ENCODE measurements at places on chromosomes 5 and 9.

DNA sequence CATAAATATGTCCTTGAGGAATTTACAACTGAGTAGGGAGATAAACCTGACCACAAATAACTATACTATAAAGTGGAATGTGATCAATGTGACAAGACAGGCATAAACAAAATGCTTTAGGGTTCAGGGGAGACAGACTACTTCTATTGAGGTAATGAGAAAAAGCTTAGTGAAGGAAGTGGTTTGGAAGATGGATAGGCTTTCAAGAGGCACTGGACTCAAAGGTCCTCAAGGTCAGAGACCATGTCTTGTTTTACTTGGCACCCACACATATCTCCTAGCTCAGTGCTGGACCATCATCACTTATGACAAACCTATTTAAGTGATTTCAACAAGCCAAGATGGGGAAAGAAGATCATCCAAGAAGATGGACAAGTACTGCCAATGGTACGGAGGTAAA is 257.8 kb downstream of the BNC2 start:
- DNase-seq, result no peak

DNA sequence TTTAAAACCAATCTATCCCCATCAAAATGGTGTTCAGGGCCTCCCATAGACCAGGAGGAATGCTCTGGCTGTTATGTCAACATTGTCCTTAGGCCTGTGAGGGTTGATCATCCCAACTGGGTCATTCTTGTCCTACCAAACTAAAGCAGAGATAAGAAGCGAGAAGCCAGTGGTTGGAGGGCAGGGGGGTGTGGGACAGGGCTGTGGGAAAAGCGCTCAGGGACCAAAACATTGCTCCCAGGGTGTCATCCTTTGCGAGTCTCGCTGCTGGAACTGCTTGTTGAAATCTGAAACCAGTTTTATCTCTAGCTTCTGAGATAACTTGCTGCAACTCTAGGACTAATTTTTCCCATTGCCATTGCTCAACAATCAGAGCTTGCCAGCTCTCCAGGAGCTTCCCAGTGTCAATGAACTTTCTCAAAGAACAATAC is 48.1 kb downstream of the SPATA31C2 start:
- no peak for DNase-seq

DNA sequence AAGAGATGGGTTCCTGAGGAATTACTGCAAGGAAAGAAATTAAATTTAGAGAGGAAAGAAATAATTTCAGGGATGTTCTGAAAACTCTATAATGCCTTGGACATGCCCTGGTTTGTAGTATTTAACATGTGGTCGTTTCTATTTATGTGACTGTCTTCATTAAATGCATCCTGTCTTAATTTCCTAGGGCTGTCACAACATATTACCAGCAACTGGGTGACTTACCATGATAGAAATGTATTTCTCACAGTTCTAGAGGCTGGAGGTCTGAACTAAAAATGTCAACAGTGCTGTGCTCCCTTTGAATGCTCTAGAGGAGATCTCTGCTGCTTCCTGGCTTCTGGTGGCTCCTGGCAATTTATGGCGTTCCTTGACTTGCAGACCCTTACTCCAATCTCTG is 287.7 kb downstream of the FBXL7 start:
- no peak for DNase-seq

GRCh38 chr5:160668356-160668755 is 183.7 kb downstream of the ATP10B start:
- no peak for DNase-seq

- DNase-seq, result no peak
Observed at GRCh38 chr9:124297551-124297901, 39.8 kb downstream of the NEK6 start.

- DNase-seq, result no peak
Observed at GRCh38 chr9:21903380-21903965, 90.7 kb downstream of the CDKN2A start.

- DNase-seq, result no peak
Observed at GRCh38 chr5:143618141-143618540, 193.8 kb upstream of the HMHB1 start.

DNA sequence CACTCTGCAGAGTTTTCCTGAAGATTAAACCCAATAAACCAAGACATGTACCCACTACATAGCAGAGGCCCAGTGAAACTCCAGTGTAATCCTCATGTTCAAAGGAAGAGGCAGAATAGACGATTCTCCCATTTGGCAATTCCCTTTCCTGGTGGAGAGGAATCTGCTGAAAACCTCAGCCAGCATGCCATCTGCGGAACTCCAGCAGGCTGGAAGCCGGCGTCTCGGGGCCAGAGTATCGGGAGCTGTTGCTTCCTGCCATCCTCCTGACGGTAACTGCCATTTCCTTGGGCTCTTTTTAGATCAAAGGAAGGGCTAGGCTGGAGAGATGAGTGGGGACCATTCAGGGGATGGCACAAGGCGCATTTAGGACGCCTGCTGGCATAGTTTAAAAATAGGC is 20.5 kb downstream of the NEURL1B start:
- DNase-seq, result no peak

Measured in CD4-positive, alpha-beta T cell treated with Interleukin-6 for 4 hours (primary cell).